Right hindlimb (tissue), 1 donor: ENCODE measurements at places on chromosomes 7 and 10.

DNA sequence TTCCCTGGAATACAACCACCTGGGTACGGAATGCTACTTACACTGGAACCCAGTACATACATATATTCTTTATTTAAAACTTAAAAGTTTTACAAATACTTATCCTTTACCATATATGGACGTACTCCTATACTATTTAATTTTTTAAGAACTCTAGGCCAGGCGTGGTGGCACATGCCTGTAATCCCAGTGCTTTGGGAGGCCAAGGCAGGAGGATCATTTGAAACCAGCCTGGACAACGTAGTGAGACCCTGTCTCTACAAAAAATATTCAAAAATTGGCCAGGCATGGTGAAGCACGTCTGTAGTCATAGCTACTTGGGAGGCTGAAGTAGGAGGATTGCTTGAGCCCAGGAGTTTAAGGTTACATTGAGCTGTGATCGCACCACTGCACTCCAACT, 2.0 kb downstream of the RBM28 start:
- no peak for DNase-seq

- DNase-seq, result no peak
Measured at GRCh38 chr7:5064391-5065106, 18.9 kb downstream of the RBAK start.

DNA sequence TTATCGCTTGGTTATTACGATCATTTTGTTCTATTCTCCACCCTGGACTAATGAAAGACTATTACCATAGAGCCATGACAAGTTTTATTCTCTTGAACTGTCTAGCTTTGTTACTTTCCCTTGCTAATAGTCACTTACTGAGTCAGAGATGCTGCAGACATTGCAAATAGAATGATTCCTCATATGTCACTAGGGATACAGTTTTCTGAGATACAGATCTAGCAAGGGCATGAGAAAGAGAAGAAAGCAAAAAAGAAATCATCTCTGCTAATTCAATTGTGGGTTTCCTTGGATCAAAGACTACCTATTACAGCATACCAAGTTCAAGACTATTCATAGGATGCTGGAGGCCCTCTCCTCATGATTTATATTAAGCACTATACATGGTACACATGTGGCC, 204.3 kb downstream of the MBL2 start:
- DNase-seq, result no peak

DNA sequence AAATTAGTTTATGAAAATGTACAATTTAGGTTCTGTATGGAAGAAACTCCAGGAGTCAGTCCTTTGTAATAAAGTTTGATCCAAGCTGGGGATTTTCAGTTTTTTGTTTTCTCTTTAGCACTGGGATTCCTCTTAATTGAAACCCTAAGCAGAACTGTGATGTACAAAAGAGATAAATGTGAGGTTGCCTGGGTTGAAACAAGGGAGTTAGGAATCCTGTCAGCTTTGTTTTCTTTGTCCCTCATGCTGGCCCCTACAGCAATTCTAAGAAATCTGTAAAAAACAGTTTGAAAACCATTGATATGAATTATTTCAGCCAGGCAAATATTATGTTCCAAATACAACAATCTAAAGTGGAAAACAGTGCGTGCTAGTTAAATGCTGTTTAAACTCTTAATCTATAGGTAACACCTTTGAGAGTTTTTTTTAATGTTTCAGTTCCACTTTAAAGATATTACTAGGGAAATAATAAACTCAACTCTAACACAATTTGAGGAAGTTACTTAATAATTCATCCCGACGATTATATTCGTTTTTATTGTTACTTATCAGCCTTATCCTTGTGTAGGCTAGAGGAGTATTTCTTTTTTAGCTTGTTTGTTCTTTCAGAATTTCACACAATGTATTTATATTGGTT, 65.3 kb downstream of the SGCE start:
- no peak for DNase-seq

DNA sequence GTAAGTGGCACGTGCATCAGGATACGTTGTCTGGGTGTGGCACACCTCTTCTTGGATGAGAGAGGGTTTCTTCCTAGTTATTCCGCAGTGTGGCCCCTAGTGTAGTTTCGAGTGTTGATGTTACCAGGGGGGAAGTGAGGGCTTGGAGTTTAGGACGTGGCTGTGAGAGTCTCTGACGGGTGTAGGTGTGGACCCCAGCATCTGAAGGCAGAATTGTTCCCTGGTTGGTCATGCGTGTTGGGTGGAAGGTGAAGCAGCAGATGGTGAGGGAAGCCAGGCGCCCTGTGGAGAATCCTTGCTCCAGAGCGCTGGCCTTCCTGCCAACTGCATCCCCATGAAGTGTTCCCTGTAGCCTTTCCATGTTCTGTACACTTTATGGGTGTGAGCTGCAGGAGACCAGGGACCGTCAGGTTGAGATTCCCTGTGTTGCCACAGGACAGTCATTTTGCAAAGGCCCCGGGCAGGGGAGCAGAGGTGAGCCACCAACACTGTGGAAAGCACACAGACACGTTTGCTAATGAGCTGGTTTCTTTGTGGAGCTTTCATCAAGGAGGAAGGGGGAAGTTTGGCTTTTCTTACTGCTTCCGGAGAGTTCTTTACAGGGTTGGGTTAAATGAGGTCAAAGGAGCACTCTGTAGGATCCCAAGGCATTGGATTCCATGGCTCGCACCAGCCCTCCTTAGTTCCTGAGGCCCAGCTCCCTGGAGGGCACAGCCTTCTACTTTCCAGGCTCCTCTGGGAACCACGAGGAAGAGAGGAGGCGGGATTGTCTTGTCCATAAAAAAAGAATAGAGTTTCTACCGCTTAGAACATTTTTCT, 32.0 kb downstream of the TSPAN14 start:
- DNase-seq, result no peak

GRCh38 chr10:12869427-12869826, 132.1 kb downstream of the CCDC3 start:
- DNase-seq, result no peak

DNA sequence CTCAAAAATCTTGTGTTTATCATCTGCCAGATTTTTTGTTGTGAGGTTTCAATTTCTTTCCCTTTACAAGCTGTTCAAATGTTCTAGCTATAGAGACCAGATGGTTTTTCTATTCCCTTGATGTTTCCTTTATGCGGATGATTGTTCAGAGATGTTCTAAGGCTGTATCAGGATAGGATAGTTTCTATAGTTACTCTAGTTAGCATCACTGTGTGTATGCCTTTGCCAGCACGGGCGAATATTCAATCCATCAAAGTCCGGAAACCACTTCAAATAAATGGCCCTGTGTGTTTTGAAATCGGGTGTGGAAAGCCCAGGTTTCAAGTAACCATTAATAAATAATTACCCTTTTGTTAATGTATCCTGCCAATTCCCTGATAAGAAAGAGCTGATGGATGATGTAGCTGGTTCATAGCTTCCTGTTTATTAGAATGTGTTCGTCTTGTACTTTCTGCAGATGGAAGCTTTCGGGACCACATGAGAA, 149.8 kb upstream of the PRKCQ start:
- DNase-seq, result peak; percentile 64

GRCh38 chr7:1923409-1924257, 253.6 kb downstream of the ELFN1 start:
- no peak for DNase-seq

- no peak for DNase-seq
Measured at GRCh38 chr7:42161110-42161509, 75.9 kb downstream of the GLI3 start.

GRCh38 chr7:6385909-6386560, 61.7 kb downstream of the DAGLB start:
- no peak for DNase-seq

- DNase-seq, result no peak
Measured at GRCh38 chr7:157539521-157539920, 202.7 kb downstream of the DNAJB6 start.

GRCh38 chr7:43038254-43038653, 74.2 kb upstream of the HECW1 start:
- DNase-seq, result no peak
